ENCODE measurements at places on chromosomes 2 and 18.

DNA sequence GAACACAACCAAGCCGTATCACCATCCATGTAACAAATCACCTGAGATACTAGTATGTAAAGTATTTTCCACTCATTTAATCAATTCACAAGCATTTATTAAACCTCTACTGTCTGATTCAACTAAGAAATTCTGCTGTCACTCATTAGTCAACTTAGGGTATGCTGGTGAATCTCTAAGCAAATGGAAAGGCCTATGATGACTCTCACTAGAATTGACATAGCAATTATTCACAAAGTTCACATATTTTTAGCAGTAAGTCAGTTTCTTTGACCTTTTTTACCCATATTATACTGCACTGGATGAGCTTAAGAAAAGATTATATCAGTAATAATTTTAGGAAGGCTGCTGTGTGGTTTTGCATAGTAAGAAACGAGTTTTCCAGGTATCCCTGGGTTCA, 130.1 kb downstream of the SLC8A1 start:
- no peak for DNase-seq

- peak; percentile 39 for DNase-seq
Measured at GRCh38 chr2:190407662-190408537, at the start of gene MFSD6. MFSD6 (plus strand) TSS chr2:190408355; CDS start chr2:190436030, 27,675 bp downstream.

DNA sequence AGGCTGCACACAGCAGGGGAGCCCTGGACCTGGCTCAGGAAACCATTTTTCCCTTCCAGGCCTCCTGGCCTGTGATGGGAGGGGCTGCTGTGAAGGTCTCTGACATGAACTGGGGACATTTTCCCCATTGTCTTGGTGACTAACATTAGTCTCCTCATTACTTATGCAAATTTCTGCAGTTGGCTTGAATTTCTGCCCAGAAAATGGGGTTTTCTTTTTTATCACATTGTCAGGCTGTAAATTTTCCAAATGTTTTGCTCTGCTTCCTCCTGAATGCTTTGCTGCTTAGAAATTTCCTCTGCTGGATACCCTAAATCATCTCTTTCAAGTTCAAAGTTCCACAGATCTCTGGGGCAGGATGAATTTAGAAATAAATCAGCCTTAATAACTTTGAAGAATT, 78.2 kb downstream of the EHBP1 start:
- no peak for DNase-seq

GRCh38 chr2:197782126-197782525, 3.0 kb downstream of the BOLL start:
- no peak for DNase-seq

DNA sequence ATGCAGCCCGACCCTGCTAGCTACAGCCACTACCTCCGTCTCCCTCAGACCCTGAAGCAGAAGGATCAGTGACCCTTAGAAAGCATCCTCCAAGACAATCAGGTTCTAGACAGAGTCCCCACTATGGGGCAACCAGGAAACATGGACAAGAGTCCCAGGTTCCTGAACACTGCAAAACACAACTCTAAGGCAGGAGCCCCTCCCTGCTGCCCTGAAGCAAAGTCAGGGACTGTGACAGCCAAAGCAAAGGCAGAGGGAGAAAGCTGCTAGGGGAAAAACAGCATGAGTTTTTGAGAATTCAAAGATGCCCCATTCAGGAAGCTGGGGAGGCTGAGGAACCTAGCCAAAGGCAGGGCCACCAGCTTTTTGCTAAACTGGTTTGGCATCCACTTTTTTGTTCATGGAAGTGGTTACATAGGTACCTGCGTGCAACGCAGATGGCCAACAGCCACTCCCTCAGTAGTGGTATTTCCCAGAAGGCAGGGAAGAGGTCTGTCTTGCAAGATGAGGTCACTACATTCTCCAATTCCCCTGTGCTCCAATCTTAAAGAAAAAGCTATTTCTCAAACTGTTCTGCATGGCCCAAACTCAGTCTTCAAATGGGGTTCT, 33.2 kb downstream of the MYO5B start:
- DNase-seq, result peak; percentile 20

- DNase-seq, result no peak
Measured at GRCh38 chr2:180978903-180979748, 1.3 kb upstream of the UBE2E3 start.

- DNase-seq, result no peak
Measured at GRCh38 chr18:79494936-79495335, 99.2 kb downstream of the NFATC1 start.

DNA sequence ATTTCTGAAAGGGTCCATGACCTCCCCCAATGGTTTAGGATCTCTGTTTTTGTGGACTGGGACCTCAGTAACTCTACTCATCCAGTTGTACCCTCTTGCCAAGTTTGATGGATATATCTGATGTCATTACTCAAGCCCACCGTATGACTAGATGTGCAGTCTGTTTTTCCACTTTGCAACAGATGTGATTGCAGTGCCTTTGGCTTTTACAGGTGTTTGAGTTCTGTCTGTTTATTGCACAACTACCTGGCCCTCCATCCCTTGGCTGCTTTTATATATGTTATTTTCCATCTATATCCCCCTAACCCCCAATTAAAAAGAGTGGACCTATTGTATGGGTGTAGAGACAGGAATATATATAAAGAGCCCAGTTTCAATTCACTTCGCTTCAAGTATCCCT, 10.8 kb downstream of the NCOA1 start:
- no peak for DNase-seq

GRCh38 chr2:187447336-187447735, 716 bp downstream of the CALCRL start:
- DNase-seq, result no peak

DNA sequence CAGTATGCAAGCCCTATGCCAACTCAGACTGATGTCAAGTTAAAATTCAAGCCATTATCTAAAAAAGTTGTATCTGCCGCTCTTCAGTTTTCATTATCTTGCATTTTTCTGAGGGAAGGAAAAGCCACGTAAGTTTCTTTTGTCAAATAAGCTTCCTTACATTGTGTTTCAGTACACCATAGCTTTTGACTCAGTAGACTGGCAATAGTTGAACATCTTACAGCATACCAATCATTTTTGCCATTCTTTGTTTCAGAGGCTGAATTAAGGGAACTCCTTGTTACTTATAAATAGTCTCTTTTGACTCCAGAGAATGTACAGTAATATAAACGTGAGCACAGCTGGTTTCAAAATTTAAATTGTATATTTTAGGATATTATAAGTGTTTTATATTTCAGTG, 120.6 kb downstream of the EHBP1 start:
- no peak for DNase-seq

DNA sequence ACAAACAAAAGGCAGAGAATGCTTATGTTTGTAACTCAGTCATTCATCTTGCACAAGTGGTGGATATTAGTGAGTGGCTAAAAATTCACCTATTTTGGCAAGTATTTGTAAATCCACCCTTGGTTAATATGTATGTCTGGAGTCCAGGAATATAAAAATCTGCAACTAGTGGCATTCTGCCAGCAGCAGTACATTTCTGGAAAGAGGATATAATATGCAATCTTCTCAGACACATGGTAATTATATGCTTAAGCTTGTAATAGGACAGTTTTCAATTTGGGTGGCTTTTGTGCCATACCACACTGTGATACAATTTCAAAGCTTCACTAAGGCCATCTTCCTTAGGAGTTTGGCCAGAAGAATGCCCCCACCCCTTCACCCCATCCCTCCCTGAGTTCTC, 693.3 kb downstream of the MBD2 start:
- DNase-seq, result no peak

GRCh38 chr2:215328066-215328465, 16.2 kb downstream of the ATIC start:
- DNase-seq, result no peak

DNA sequence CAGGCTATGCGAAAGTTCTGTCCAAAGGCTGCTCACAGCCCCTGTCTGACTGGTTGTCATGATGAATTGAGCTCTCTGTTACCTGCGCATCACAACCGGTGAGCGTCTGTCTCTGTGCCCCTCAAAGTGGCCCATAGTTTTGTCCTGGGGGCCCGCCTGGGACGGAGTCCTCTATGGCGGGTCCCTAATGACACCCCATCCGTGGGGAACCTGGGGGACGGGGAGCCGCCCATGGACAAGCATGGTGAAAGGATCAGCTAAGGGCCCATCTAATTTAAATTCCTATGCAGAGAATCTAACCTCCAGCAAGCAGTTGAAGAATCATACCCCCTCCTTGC, 473 bp downstream of the ELMOD3 start:
- DNase-seq, result peak; percentile 27

DNA sequence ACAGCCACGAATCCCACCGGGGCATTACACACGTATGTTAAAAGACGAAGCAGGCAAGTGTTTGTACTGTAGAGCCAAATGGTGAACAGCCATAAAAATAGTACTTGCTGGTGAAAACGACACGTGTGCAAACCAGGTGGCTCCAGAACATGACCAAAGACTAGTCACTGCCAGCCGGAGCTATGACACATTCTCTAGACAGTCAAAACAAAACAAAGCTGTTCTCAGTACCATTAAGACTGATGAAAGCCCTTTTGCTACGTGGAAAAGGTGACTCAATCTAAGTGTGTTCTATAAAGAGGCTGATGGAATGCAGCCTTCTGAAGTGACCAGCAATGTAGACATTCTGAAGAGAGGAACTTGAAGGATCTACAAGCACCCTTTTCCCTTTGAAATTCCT, 367.7 kb upstream of the NETO1 start:
- DNase-seq, result peak; percentile 76

DNA sequence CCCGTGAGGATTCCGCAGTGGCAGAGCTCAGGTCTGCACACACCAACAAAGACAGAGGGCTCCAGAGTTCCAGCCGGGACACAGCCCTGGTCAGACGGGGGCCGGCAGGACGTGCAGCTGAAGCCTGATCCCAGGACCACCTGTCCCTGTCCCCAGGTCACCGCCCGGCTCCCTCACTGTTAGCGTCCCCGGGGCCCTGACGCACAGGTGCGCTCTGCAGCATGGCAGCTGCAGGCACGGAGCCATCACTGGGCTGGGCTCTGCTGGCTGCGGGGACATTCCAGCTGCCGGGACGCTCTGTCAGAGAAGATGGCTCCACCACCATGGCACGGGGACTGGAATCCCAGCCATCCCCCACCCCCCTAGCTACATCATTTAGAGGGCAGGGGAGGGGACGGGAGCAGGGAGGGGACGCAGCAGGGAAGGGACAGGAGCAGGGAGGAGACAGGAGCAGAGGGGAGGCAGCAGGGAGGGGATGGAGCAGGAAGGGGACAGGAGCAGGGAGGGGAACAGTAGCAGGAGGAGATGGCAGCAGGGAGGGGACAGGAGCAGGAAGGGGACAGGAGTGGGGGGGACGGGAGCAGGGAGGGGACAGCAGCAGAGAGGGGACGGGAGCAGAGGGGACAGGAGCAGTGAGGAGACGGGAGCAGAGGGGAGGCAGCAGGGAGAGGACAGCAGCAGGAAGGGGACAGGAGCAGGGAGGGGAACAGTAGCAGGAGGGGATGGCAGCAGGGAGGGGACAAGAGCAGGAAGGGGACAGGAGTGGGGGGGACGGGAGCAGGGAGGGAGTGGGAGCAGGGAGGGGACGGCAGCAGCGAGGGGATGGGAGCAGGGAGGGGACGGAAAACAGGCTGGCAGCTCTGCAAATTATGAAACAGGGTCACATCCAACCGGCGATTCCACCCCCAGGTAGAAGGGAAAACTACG, 39.8 kb downstream of the SLC66A2 start:
- DNase-seq, result no peak

GRCh38 chr2:235966396-235966795, 201.8 kb downstream of the GBX2 start:
- no peak for DNase-seq

Data from RWPE1 (cell line).